ENCODE measurements at places on chromosomes 5 and 9.

DNA sequence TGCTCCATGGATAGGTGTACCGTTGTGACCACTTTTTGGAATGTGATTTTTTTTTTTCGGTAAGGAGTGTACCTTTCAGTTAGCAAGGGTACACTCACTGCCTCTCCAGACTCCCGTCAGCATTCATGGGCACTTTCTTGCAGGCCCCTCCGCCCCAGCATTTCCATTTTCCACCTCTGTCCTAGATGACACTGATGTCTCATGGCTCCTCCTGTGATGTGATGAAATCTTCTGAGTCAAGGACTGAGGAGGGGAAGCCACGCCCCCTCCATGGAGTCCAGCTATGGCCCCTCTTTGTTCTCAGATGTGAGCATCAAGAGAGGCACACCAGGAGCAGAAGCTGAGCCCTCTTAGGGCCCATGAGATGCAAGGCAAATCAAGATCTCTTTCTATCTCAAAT is 61.8 kb downstream of the CTSL start:
- DNase-seq: no peak

DNA sequence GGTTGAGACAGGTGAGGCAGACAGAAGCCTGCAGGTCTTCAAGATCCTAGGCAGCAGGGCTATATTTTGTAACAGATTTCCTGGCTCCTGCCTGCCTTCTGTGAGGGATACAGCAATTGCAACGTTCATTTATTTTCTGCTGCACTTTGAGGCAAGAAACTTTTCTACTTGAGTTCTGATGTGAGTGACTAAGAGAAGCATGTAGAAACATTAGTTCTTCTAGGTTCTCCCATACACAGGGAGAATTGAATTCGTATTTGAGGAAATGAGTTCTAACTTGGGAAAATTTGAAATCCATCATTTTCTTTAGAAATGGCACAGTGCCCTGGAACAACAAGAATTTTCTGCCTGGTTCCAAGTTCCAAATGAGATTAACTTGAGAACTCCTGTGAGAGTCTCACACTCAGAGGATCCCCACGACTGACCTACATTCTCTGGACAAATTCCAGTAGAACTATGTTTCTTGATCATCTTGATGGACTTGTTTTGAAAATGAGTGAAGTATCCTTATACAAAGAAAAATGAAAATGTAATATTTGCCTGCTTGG is 15.0 kb downstream of the MAMDC2 start:
- DNase-seq: no peak

GRCh38 chr5:152331006-152331405 is 74.1 kb downstream of the NMUR2 start:
- no peak for DNase-seq

- DNase-seq: no peak
Measured at GRCh38 chr5:140391732-140392131, 9.9 kb upstream of the ANKHD1 start.

DNA sequence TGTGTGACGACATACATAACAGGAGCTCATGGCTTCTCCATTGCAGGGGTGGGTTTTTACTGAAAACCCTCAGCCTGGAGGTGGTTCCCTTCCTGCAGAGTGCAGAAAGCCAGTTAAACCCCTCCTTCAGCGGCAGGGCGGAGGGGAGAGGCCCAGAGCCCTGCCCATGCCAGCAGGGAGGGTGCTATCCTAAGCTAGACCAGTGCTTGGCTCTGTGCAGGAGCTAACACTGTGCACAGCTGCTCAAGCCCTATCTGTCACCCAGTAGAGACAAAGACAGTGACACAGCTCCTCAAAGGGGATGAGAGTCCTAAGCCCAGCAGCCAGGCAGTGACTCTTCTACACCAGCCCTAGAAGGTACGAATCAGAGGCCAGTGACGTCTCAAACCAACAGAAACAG is 70.0 kb upstream of the ZSWIM6 start:
- DNase-seq: no peak

DNA sequence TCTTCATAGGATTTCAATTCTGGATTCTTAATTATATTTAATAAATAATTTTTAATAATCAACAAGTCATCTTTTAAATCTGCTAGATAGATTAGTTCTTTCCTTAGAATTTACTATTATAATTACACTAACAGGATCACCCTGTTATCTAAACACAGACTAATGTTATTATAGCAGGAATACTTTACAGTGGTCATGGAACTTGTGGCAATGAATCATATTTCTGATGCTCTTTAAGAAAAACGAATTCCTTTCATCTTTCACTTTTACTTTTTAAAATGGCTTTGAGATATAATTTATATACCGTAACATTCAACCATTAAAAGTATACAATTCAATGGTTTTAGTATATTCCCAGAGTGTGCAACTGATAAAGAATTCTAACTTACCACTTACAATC is 29.7 kb upstream of the CDK5RAP2 start:
- no peak for DNase-seq

DNA sequence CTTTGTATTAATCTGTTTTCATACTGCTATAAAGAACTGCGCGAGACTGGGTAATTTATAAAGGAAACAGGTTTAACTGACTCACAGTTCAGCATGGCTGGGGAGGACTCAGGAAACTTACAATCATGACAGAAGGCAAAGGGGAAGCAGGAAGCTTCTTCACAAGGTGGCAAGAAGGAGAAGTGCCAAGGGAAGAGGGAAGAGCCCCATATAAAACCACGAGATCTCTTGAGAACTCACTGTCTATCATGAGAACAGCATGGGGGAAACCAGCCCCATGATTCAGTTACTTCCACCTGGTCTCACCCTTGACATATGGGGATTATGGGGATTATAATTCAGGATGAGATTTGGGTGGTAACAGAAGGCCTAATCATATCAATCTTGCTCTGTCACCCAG is 60.9 kb upstream of the CHD1 start:
- no peak for DNase-seq

GRCh38 chr5:139642891-139643871 is 5.0 kb upstream of the CXXC5 start:
- DNase-seq: no peak

DNA sequence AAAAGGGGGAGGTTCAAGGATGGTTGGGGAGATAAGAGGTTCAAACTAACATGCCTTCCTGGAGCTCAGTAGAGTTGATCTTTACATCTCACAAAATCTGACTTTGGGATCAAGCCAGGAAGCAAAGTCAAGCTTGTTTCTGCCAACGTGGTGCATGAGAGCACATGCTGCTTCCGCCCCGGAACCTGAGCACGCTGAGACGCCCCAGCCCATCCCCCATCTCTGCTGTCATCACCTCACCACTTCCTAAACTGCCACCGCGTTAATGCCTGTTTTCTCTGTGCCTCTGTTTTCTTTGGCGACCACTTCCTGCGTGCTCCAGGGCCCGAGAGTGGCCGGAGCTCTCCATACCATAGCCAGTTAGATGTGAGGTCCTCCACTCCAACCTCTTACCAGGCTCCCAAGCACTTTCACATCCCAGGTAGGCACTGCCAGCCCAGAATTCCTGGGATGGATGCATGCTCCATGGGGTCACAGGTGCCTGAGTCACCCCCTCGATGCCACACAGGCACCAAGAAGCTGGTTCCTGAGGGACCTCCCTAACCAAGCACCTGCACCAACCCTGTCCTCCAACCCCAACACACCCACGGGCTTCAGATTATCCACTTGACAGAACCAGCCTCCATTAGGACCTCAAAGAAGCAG is 31.2 kb upstream of the AFAP1L1 start:
- DNase-seq: peak; percentile 71

- no peak for DNase-seq
Measured at GRCh38 chr5:59486508-59486907, 407.0 kb downstream of the PDE4D start.
